Muscle of leg (tissue), 16 donors: ENCODE measurements at places on chromosomes 7 and 10.

- DNase-seq = no peak
Measured at GRCh38 chr10:74596713-74597112, 229.7 kb upstream of the KAT6B start.

DNA sequence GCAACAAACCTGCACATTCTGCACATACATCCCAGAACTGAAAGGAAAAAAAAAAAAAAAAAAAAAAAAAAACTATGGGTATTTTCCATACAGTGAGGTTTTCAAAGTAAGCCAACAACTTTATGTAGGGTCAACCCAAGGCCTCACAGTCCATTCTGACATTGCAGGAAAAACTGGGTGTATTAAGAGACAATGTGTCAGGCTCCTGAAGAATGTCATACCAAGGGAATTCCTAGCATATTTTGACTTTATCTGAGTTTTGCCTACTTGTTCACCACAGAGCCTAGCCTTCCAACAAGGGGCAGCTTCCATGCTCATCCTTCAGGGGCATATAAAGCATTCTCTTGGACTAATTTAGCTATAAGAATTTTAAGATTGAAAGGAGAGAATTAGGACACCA lies 368.9 kb downstream of the PLXDC2 start:
- DNase-seq = no peak

DNA sequence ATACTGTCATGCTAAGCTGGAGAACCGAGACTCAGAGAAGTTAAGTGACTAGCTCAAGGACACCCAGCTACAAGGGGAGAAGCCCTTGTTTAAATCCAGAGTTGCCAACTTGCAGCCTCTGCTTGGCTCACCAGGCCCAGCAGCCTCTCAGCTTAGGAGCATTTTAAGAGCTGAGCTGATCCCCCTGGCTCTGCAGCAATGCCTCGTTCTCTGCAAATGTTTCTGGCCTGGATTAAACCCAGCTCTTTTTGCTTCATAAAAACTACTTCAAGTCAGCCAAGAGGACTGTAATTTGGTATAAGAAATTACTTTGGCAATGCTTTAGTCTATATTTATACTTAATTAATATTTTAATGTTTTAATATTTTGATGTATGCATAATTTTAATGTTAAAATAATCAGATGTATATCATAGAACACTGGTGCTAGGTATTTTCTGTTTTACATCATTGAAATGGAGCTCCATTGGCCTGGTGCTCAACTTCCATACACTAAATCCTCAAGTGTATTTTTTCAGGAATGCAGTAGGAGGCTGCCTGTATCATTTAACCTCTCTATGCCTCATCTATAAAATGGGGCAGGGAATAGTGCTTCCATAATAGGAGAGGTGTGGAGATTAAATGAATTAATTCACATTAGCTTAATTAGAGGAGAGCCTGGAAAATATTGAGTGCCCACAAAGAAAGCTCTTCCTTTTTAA lies 184.2 kb downstream of the EMX2 start:
- DNase-seq = peak; percentile 75

- no peak for DNase-seq
Measured at GRCh38 chr10:90171014-90171722, 469.8 kb downstream of the KIF20B start.

- no peak for DNase-seq
Measured at GRCh38 chr7:28008171-28008570, 172.4 kb downstream of the JAZF1 start.

- no peak for DNase-seq
Measured at GRCh38 chr10:120719333-120719732, 131.8 kb upstream of the WDR11 start.

GRCh38 chr7:37395618-37396259 lies 52.9 kb downstream of the ELMO1 start:
- DNase-seq = no peak

DNA sequence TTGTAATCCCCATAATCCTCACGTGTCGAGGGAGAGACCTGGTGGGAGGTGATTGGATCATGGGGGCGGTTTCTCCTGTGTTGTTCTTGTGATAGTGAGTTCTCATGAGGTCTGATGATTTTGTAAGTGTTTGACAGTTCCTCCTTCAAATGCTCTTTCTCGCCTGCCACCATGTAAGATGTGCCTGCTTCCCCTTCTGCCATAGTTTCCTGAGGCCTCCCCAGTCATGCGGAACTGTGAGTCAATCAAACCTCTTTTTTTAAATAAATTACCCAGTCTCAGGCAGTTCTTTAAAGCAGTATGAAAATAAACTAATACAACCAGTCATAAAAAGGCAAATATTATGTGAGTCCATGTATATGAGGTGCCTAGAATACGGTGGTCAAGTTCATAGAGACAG lies 87.5 kb downstream of the FRMD4A start:
- no peak for DNase-seq

DNA sequence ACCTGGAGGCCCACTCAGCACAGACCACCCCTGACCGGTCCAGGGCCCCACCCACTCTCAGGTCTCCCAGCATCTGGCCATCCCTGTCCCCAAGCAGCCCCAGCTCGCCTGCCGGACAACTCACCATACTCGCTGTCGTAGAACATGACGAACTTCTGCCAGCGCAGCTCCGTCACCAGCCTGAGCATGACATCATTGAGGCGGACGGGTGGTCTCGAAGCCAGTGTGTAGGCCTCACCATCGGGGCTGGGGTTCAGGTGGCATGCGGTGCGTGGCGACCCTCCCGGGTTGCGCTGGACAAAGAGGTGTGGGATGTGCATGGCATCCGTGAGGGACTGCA lies 160.4 kb downstream of the GRID1 start:
- DNase-seq = no peak

GRCh38 chr10:69295027-69295636 lies 16.8 kb downstream of the HK1 start:
- no peak for DNase-seq

GRCh38 chr10:98309366-98310355 lies 41.7 kb upstream of the LOXL4 start:
- DNase-seq = peak; percentile 83

- no peak for DNase-seq
Measured at GRCh38 chr7:17887286-17887685, 53.0 kb downstream of the SNX13 start.

DNA sequence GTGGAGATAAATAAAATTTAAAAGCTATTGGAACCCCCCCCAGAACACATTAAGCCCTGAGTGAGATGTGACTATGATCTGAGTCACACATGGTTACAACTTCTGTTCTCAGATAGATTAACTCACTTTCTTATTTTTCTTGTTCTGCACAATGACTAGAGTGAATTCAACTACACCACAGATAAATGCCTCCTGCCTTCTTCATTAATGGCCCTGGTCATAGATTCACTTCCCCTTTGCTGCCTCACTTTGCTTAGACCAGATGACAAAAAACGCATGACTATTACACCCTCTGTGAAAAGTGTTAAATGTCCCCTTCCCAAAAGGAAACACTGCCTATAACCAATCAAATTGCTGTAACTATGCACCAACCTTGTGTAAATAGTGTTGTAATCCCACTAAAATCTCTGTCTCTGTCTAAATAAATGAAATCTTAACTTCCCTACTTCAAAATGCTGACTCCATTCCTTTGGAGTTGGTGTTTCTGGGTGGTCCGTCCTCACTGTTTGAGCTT lies 49.4 kb downstream of the AKR1D1 start:
- peak; percentile 60 for DNase-seq

DNA sequence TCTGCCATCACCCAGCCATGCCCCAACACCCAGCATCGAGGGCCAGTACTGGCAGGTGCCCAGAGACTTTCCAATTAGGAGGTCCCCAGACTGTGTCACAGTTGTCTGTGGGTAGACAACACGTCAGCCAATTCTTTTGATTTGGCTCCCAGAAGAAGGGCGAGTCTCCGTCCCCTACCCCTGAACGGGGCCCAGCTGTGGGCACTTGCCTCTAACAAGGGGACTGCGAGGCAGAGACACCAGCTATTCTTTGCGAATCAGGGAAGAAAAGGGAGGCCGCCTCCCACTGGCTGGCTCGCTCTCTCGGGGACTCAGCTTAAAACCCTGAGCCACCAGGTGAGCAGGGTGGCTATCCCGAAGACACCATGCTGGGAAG lies 167.3 kb downstream of the USP6NL start:
- no peak for DNase-seq

DNA sequence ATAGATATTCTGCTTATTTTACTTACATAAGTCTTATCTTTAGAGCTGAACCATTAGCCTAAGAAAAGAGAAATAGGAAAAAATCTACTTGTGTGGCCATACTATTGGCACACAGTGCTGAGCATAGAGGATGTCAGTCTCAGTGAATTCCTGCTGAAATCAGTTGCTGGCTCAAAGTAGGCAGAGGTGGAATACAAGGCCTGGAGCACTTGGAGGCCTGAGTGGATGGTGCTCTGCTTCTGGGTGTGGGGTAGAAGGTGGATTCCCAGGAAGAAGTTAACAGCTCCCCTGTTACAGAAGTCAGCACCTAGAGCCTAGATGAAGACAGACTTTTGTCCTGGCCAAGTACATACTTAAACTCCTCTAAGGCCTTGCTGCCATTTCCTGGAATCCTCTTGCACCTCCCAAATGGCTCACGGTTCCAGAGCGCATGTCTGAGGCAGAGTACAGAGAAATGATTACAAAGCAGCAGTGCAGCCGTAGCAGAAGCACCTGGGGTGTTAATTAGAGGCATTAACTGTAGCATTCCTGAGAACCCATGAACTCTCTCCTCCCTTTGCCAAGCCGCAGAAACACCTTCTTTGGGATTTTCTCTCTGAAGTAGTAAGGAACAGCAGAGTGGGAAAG lies 18.0 kb upstream of the XPNPEP1 start:
- peak; percentile 55 for DNase-seq

GRCh38 chr7:101691822-101692384 lies 62.8 kb upstream of the MYL10 start:
- no peak for DNase-seq

- DNase-seq = no peak
Measured at GRCh38 chr7:73429622-73430505, 3.7 kb upstream of the FZD9 start.

- DNase-seq = peak; percentile 65
Measured at GRCh38 chr10:129756912-129757901, 206.9 kb downstream of the EBF3 start.

GRCh38 chr10:34585422-34586112 lies 229.5 kb downstream of the PARD3 start:
- no peak for DNase-seq

DNA sequence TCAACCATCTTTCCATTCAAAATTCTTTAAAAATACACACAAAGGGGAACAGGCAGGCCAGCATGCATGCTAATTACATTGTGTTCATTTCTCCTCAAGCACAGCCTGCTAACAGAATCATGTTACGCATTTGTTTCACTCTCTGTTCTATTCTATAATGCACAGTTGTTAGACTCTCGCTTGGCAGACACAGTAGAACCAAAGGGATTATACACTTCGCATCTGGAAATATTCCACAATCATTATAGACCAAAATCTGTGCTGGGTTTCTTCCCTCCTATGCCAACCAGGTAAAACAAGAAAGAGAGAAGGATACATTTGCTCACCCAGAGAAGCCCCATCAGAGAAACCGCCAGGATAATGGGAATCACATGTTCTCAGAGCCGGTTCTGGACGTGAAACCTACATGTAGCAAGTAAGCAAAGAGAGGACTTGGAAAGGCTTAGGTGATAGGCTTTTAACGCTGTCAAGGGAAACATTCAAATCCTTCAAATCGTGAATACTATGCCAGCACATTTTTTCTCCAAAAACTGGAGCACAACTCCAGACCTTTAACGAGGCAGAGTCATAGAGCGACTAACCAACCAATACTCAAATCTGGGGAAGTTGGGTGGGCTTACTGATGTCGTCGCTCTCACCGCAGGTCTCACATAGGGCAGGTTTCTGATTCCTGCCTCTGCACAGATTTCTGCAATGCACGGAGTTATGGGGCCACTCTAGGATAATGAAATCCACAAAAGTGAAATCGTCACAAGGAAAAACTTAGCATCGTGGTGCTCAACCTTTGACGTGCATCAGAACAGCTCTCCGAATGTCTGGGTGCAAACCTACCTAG lies 380.5 kb upstream of the AUTS2 start:
- DNase-seq = peak; percentile 93

- no peak for DNase-seq
Measured at GRCh38 chr7:50712252-50713122, 70.2 kb downstream of the GRB10 start.

DNA sequence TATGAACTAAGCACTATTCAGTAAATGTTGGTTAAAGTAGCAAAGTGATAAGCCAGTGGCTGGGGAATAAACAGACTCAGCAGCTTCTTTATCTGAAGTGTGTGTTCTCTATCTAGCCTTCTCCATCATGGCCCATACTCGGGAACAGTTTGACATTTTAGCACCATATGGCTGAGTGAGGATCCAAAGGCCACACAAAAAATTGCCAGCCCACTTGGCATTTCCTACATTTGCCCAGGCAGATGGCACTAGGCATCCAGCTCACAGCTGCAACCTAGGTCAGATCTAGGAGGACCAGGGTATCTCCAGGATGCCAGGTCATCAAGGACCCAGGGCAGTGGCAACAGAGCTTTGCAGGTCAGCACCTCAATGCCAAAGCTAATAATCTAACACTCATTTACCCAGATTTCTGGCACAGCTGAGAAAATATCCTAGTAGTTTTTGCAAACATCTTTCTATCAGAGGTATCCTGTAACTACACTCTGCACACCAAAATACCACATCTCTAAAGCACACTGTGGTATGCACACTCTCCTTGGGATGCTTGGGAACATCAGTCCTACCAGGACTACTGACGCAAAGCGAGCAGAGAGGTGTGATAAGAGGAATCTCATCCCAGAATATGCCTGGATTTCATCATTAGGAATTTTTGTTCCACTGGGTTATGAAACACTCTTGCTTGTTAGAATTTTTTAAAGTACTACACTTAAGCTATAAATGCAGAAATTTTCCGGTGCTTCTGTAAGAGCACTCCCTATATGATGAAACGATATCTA lies 61.7 kb downstream of the DOCK4 start:
- no peak for DNase-seq

DNA sequence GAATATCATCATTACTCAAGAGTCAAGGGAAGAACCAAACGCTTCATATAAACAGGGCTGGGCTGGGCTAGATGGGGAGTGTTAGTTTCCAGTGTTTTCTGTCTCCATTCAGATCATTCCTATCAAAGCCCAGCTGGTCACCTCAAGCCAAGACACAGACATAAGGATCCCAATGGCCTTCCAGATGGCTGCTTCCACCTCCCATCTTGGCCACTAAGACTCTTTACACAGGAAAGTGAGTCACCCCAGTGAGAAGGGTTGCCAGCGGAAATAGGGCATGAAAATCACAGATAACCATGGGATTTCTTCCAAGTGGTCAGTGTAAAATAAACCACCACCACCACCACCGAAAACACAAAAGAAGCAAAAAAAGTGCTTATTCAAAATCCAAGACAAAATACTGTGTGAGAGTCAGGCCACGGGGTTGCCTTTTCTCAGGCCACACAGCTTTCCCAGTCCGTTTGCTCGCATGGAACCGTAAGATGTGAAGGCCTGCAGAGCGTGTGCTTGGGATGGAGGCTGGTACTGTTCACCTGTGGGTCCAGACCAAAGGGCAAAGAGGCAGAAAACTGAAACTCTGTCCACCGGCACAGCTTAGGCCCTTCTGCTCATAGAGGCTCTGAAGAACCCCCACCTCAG lies 5.6 kb downstream of the PRSS2 start:
- DNase-seq = no peak

DNA sequence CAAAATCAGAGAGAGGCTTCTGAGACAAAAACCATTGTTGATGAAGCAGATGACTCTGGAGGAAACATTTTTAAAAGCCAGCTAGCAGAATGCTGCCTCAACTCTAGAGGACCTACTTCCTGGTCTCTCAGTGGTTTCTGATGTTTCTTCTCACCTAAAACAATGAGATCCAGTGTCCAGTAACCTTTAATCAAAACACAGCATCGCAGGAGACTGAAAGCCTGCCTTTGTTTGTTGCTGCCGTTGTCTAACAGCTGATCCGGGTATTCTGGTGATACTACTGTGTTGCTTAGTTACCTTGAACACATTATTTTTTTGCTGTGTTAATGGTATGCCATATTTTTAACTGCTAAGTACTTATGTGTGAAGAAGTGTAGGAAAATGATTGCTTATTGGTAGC lies 70.9 kb downstream of the WIPF3 start:
- peak; percentile 46 for DNase-seq
